ENCODE measurements at places on chromosomes 2 and 18. TPM values are rescaled to one million over a fixed set of nuclear protein-coding genes. Genes with fewer than 3 reads are reported as not detected.

CNDP1 gene
- not detected for total RNA-seq

MXD1 gene
- 5.0 TPM for total RNA-seq

CTAGE1 gene
- not detected for total RNA-seq

GAD1 gene
- total RNA-seq, result 3.0 TPM

POLR1A gene
- total RNA-seq, result 18.1 TPM

TRIM43 gene
- not detected for total RNA-seq

NHEJ1 gene
- total RNA-seq, result 13.6 TPM

C1QL2 gene
- not detected for total RNA-seq

ABCB11 gene
- 0.02 TPM for total RNA-seq

DPP4 gene
- total RNA-seq, result 17.5 TPM

DNA sequence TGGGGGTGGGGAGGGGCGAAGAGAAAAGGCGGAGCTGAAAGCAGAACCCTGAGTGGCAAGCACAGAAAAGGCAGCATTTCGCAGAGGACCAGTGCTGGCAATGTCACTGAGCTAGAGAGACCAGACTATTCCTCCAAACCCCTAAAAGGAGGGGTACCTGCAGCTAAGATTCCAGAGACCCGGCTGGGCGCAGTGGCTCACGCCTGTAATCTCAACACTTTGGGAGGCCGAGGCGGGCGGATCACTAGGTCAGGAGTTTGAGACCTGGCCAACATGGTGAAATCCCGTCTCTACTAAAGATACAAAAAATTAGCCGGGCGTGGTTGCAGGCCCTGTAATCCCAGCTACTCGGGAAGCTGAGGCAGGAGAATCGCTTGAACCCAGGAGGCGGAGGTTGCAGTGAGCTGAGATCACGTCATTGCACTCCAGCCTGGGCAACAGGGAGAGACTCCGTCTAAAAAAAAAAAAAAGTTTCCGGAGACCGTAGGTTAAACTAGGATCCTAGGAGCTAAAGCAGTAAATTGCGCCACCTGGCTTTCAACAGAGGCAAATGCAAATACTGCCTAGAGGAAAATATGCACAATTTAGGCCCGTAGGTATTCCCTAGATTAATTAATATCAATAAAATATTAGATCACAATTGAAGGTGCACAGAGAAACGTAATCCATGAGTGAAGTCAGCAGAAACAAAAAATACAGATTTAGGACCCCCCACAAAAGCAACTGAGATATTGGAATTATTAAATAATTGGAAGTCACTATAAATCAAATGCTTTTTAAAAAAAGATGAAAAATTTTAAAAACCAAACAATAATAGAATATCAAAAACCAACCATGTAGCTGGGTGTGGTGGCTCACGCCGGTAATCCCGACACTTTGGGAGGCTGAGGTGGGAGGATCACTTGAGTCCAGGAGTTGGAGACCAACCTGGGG is 4.9 kb downstream of the UCN start:
- DNase-seq, result peak; percentile 72

DNA sequence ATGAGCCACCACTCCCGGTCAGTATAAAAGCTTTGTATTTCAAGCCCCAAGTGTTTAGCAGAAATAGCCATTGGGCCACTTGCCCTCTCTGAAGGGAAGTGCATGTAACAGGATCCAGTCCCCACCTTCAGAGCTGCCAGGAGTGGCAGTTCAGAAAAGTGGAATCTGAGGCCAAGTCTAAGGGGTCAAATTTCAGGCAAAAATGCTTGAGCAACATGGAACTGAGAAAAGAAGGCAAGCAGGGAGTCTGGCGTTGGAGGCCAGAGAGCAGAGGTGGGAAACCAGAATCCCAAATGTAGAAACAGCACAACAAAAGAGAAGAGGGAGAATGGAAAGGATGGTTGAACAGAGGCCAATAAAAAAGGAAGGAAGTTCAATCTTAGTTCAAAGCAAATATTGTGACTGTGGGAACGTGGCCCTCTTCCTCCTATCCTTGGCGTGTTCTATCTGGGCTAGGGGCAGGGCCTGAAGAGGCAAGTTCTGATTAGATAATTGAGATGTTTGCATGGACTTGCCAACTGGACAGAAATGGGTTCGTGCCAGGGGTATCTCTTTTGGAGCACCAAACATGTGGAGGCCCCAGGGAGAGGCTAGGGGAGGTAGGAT is 102.2 kb downstream of the AP1S3 start:
- peak; percentile 29 for DNase-seq

DNA sequence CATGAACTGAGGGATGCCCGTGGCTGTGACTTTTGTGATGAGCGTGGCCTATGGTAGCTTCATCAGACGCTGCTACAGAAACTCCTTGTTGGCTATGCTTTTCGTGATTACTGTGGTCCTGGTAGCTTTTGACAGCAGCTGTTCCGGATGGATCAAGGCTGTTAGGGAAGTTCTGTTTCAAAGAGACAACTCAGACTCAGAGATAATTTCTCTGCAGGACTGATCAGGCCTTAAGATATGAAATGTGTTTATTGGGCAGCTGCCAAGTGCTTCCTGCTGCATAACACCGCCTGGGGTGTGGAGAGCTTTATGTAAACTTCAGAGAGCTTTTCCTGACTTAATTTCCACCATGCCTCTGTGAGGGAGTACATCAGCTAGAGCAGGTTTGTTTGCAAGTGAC is 243.8 kb downstream of the TSN start:
- peak; percentile 14 for DNase-seq

DNA sequence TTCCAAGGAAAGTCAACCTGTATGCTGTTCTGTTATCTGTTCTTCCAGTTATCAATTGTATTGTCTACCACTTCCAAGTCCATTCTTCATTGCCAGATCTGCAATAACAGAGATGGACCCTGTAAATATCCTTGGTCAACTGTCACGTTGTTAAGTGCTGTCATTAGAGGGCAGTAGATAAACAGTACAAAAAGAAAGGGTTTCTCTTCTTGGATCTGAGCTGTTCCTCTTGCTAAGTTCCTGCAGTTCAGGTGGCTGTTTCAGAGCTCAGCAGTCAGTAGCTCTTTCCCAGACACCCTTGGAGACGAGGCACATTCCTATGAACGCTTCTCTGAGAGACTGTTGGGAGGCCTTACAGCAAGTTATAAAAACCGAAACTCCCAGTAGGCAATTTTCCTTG is 957.1 kb upstream of the CHAC2 start:
- peak; percentile 16 for DNase-seq

GRCh38 chr2:145812165-145812554 is 1292.2 kb upstream of the ZEB2 start:
- no peak for DNase-seq

DNA sequence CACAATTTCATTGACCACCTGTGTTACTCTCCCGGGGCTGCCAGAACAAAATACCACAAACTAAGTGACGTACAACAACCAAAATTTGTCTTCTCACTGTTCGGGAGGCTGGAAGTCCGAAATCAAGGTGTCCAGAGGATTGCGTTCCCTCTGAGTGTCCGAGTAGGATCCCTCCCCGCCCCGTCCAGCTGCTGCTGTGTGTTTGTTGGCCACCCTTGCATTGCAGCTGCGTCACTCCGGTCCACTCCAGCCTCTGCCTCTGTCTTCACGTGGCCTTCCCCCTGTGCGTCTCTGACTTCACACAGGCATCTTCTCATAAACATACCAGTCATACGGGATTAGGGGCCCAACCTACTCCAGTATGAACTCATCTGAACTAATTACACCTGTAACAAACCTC is 251.8 kb upstream of the SMIM21 start:
- DNase-seq, result no peak

DNA sequence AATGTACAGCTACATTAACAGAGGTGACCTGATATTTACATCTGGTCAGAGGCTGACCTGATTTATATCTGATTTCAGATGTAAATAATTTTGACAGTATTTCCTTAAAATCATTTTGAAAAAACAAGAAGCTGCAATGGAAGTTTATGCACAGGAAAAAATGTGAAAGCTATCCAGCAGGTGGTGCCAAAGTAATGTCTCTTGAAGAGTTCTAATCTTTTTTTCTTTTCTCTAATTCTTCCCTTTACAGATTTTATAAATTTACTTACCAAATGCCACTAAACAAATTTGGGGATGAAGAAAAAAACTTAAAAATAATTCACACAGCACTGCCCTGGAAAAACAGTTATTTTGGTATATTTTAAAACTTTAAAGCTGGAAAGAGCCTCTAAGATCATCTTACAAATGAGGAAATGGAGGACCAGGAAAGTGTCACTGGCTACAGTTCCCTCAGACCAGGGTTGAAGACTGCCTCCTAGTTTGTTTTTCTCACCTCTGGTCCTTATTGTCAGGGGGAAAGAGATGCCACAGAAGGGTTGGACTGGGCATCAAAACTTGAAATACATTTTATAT is 16.4 kb upstream of the FBLN7 start:
- peak; percentile 48 for DNase-seq

- DNase-seq, result no peak
These were observed 33.7 kb downstream of the SFT2D3 start for GRCh38 chr2:127735044-127735443.

DNA sequence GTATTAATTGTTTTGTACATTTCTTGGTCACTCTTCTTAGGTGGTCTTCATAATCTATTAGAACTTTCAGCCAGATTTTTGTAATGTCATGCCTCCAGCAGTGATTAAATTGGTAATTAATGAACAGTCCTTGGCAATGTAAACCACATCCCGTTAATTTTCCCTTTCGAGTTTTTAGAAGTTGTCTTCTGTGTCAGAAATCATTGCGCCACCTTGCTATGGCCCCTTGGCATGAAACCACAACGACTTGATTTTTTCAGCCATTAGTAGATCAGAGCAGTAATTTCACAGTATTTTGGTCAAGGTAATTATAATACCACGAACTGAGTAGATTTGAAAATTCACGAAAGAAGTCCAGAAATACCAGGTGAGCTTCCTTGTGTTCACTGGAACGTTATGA is 86.0 kb upstream of the OTX1 start:
- DNase-seq, result no peak

- DNase-seq, result no peak
These were observed 102.4 kb upstream of the MGAT4A start for GRCh38 chr2:98833172-98833916.

DNA sequence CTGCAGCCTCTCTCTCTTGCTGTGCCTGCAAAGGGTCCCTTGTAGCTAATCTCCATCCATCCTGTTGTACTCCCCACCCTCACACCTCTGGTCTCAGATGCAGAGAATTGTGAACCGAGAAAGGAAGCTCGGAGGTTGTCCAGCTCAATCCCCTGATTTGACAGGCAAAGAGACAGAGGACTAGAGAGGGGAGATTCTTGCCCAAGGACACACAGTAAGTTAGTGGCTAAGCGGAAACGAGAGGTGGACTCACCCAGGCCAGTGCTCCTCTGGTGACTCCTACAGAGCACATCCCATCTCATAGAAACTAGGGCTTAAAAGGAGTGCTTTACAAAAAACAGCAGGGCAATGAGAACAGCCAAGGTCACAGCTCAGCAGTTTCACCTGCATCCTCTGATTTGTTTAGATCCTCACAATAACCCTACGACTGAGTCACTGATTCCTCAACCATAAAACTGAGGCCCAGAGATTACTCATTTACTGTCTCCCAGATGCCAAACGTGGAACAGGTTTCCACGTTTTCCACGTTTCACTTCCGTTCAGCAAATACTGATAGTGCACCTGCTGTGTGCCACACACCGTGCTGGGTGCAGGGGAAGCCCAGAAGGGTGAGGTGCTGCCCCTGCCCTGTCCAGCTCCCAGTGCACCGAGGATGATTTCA is 22.1 kb downstream of the EHD3 start:
- peak; percentile 74 for DNase-seq

DNA sequence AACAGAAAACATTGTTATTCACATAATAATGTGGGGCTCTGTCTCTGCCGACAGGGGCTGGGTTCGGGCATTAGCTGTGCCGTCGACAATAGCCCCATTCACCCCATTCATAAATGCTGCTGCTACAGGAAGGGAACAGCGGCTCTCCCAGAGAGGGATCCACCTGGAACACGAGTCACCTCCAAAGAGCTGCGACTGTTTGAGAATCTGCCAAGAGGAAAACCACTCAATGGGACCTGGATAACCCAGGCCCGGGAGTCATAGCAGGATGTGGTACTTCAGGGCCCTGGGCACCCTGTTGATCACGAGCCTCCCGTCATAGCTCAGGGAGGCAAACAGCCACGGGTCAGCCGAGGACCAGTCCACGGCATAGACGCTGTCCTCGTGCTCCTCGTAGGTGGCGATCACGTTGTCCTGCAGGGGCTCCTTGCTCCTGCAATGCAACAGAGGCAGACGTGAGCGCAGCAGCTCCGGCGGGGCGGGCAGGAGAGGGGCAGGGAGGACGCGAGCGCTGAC is 188.5 kb downstream of the EIPR1 start:
- peak; percentile 55 for DNase-seq

GRCh38 chr2:173058097-173058496 is 17.5 kb upstream of the MAP3K20 start:
- DNase-seq, result no peak

- DNase-seq, result no peak
These were observed 62.3 kb upstream of the MGAT4A start for GRCh38 chr2:98793275-98793674.

- DNase-seq, result no peak
These were observed 31.0 kb downstream of the RBM43 start for GRCh38 chr2:151230627-151231140.

GRCh38 chr2:223232285-223232684 is 180.3 kb downstream of the KCNE4 start:
- DNase-seq, result no peak

DNA sequence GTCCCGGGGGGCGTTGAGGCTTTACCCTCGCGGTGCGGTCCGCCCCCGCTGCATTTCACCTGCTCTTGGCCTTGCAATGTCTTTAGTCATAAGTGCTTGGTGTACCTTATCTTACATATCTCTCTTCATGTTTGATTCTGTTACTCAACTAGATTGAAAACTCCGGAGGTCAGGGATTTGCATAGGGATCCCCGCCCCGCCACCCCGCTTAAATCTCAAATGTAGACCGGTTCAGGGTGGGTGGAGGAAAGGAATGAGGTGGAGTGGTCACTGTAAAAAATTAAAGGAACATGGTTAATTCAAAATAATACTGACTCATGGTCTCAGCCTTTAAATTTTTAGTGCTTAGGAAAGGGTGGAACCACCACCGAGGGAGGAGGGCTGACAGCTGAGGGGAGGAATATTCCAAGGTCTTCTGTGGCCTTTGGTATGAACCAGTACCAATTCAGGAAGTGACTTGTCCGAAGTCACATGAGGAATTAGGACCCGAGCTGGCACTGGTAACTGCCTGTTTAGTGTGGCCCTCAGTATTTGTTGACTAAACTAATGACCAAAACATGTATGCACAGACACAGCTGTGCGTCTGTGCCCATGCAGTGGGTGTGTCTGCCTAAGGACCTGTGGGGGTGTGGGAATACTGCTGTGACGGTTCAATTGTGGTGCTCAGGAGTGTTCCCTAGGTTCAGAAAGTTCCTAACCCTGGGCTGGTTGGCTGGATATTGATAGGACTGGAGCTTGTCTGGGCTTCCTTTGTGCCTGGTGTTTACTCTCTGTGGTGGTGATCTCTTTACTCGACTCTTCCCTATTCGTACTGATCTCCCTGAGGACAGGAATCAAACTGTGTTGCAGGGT is 1.0 kb downstream of the PLEKHB2 start:
- peak; percentile 69 for DNase-seq

GRCh38 chr18:69780851-69781250 is 166.8 kb downstream of the CD226 start:
- no peak for DNase-seq

DNA sequence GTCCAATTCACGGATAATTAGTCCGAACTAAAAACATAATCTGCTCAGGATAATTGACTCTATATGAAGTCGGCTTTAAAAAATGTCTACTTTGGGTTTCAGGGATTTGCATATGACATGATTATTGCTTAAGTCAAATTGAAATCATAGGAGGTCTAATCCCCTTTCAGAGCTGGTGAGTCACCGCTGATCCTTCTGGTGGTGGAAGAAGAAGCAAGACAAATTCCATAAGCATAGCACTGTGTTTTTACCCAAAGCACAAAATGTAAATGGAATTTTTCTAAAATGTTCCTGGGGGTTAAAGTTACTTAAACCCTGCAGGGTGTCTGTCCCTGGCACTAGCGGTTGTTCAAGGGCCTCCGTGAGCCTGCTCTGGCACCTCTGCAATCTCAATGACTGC is 460.2 kb downstream of the LRATD1 start:
- DNase-seq, result no peak
